ENCODE measurements at places on chromosomes 16 and 17. TPM values are rescaled to one million over a fixed set of nuclear protein-coding genes. Genes with fewer than 3 reads are reported as not detected.

Gene KRT40
- 0.45 TPM for polyA plus RNA-seq

- no peak for DNase-seq
- H3K4me3 ChIP-seq, result no peak overlapping the region
- H3K4me1 ChIP-seq, result peaks cover 26% of the 10 kb centered on the region
- no peaks in the 10 kb centered on the region for H3K36me3 ChIP-seq
Measured at GRCh38 chr17:76271669-76272540, 6.8 kb downstream of the UBALD2 start.

Gene EPX
- polyA plus RNA-seq, result not detected

DNA sequence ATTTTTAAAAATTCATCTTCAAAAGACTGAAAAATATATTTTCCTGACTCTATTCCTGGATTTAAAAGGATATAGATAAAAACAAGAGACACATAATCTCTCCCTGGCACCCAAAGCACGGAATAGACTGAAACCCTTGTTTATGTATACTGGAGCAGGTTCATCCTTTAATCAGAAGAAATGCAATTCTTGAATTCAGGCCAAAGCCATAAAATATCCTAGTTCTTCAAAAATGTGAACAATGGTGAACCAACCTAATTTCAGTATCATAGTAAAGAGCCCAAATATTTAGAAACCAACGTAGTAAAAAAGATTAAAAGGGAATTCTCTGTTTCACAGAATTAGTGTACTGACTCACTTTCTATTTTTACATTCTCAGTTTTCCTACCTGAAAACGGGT lies 188.5 kb upstream of the C17orf78 start:
- H3K4me3 ChIP-seq, result no peak overlapping the region
- no peak for DNase-seq
- no peak overlapping the region for H3K27ac ChIP-seq
- no peaks in the 10 kb centered on the region for H3K4me1 ChIP-seq
- H3K27me3 ChIP-seq, result no peaks in the 10 kb centered on the region
- no peaks in the 10 kb centered on the region for H3K36me3 ChIP-seq

DNA sequence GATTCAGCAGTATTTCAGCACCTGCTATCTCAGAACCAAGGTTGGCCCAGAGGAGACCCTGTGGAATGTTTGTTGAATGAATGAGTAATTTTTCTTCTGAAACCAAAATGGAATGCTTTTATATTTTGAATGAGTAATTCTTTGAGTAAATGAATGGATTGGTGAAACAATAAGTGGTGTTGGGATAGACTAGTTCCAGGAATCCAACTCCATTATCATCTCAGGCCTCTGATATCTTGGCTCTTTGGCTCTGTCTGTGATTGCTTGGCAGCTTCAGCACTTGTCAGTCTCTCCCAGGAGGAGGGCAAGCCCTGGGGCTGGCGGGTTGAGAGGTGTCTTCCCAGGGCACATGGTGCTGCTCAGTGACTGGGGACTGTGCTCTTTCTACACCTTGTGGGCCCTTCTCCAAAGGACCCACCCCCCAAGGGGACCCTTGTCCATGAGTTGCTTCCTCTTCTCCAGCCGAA lies 284.4 kb upstream of the FOXF1 start:
- no peak for DNase-seq
- no peak overlapping the region for H3K27ac ChIP-seq
- H3K27me3 ChIP-seq, result no peaks in the 10 kb centered on the region
- H3K4me3 ChIP-seq, result no peak overlapping the region
- no peaks in the 10 kb centered on the region for H3K36me3 ChIP-seq

GRCh38 chr17:43914451-43914850 lies 7.1 kb upstream of the MPP2 start:
- H3K4me1 ChIP-seq, result peaks cover 9% of the 10 kb centered on the region
- DNase-seq, result no peak
- H3K4me3 ChIP-seq, result no peak overlapping the region
- no peaks in the 10 kb centered on the region for H3K27me3 ChIP-seq
- H3K27ac ChIP-seq, result no peak overlapping the region

DNA sequence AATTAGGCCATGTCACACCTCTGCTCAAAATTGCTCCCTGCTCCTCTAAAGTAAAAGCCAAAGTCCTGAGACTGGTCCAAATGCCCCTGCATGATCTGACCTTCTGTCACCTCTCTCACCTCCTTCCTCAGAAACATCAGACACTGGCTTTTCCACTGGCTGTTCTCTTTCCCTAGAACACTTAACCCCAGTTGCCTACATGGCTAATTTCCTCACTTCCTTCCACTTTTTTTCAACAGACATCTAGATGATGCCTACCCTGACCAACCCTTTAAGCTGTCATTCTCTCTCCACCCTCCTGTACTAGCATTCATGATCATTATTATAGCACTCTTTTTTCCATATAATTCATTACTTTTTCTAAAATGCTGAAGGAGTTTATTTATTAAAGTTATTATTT lies 31.0 kb downstream of the CCT6B start:
- no peaks in the 10 kb centered on the region for H3K4me1 ChIP-seq
- DNase-seq, result no peak
- no peaks in the 10 kb centered on the region for H3K27me3 ChIP-seq
- H3K27ac ChIP-seq, result no peak overlapping the region
- H3K4me3 ChIP-seq, result no peak overlapping the region

Gene KRT31
- polyA plus RNA-seq, result 0.53 TPM

DNA sequence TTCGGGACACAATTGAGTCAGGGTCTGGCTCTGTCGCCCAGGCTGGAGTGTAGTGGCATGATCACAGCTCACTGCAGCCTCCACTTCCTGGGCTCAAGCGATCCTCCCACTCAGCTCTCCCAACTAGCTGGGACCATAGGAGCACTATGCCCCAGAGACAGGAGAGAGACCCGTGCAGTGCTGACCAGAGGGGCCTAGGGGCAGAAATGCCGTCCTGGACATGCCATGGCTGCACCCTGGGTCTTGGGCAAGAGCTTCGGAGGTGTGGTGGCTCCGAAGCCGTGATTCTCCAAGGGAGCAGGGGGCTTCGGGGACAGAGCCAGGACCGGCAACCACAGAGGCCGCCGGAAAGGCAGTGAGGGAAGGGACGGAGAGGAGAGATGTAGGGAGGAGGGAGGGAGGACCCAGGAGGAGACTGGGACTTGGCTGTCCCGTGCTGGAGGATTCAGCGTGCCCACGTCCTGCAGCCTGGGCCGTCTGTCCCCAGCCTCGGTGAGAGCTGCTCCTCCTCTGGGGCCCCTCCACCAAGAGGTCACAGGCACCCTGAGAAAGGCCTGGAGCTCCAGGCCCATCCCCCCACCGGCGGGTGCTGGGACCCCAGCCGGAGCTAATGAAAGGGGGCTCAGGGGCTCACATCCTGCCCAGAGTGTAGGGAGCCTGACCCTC lies 21.9 kb downstream of the TPSD1 start:
- no peaks in the 10 kb centered on the region for H3K36me3 ChIP-seq
- H3K27me3 ChIP-seq, result no peaks in the 10 kb centered on the region
- no peak overlapping the region for H3K4me3 ChIP-seq
- no peaks in the 10 kb centered on the region for H3K4me1 ChIP-seq

Gene HBA2
- 68.9 TPM for polyA plus RNA-seq
